ENCODE measurements at places on chromosomes 6 and 20.

- DNase-seq, result no peak
Observed at GRCh38 chr20:10453241-10453640, 18.1 kb downstream of the SLX4IP start.

DNA sequence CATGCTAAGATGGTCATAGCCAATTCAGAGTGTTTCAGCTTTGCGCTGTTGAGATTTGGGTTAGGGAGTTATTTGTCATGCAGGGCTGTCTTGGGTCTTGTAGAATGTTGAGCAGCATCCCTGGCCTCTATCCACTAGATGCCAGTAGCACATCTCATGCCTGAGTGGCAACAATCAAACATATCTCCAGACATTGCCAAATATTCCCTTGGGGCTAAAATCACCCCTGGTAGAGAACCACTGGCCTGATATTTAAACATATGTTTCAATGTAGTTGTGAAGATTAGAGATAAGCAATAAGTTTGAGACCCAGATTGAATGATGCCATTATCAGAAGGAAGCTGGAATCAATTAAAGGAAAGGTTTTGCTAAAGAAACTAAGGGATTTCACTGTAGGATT lies 463.3 kb downstream of the DOK5 start:
- no peak for DNase-seq

- DNase-seq, result peak; percentile 68
Observed at GRCh38 chr6:33420491-33421343, 852 bp downstream of the SYNGAP1 start.

DNA sequence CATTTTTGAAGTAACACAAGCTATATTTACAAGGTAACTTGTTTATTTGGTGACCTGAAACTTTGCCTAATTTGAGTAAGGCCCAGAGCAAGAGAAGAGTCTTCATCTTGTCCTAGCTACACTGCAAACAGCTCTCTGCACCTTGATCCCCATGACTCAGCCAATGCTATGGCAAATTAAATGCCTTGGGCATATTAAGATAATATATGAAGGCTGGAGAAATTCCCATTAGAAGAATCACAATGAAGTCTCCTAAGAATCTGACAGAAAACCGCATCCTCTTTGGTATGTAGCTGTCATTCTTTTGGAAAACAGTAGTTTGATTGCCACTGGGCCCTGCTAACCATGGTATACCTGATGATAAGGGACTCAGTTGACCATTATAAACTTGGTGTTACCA lies 204.5 kb downstream of the UBE3D start:
- DNase-seq, result no peak

- no peak for DNase-seq
Observed at GRCh38 chr6:111846492-111847409, 26.5 kb downstream of the FYN start.

- no peak for DNase-seq
Observed at GRCh38 chr6:31908791-31909190, 6.9 kb upstream of the ZBTB12 start.

All from NCI-H524 (cell line).